CD4-positive, alpha-beta T cell treated with Interleukin-15 for 1 hour (primary cell): ENCODE measurements at places on chromosomes 5 and 9.

GRCh38 chr9:121681404-121681803, 30.0 kb downstream of the DAB2IP start:
- DNase-seq = no peak

DNA sequence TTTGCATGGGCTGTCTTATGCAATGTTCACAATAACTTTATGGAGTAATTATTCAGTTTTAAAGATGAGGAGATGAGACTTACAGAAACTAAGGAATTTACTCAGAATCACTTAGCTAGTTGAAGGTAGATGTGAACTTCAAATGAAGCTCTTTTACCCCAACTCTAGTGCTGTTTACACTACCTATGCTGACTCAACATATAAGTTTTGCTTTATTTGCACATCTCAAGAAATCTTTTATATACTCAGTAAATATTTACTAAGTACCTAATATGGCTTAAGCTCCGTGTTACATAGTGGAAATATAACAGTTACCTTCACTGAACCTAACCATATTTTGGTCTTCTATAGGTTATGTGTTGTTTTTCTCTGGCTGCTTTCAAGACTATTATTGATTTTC, 293.2 kb downstream of the ANXA1 start:
- DNase-seq = no peak

- no peak for DNase-seq
These were observed 293.8 kb downstream of the OSTF1 start for GRCh38 chr9:75382126-75382525.

GRCh38 chr5:101679816-101680215, 616.3 kb downstream of the SLCO4C1 start:
- DNase-seq = no peak

GRCh38 chr9:87227456-87227855, 270.2 kb upstream of the DAPK1 start:
- no peak for DNase-seq

DNA sequence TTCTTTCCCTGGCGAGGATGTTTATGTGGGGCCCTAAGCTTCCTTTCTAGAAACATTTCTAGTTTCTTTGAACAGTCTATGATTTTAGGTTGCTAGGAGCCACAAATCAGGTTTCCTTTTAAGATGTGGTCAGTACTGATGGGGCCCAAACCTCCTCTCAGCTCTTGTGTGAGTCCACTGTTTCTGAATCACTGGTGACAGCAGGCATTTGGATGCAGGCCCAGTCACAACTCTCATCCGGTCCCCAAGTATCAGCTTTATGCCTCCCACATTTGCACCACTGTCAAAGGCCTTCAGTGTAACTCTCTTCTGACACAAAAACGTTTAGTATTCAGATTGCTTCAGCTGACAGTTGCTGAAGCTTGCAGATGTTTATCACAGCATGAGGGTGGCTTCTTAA, 7.8 kb downstream of the DMRT2 start:
- no peak for DNase-seq

- no peak for DNase-seq
These were observed 20.4 kb upstream of the NTNG2 start for GRCh38 chr9:132141344-132141947.

DNA sequence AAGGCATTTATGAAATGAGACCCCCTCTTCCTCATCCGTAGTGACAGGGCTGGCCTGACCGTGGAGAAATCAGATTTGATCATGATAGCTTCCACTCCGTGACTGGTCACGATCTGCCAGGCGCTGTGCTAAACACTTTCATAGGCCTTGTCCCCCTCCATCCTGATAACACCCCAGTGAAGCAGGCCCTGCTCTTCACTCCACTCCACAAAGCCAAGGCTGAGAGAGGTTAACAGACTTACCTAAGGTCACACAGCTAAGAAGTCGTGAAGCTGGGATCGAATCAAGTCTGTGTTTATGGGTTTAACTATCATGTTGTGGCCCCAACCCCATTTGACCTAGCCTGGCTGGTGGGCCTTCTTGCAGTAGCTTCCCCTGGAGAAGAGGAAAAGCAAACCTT, 53.3 kb upstream of the IL17B start:
- no peak for DNase-seq

DNA sequence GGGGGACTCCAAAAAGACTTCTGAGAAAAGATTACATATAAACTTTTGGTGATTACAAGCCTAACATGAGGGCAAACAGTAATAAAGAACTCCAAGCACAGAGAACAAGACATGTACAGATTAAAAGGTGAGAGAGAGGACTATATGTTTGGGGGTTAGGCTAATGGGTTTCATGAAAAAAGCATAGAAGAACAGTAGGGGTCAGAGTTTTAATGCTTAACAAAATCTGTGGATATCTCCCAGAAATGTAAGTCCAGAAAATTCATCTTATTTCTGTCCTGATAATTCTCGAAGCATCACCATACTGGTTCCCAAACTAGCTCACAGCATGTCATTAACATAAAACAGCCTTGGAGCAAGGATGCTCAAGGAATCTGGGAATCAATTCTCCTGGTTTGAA, 137.2 kb downstream of the ARRDC3 start:
- no peak for DNase-seq

DNA sequence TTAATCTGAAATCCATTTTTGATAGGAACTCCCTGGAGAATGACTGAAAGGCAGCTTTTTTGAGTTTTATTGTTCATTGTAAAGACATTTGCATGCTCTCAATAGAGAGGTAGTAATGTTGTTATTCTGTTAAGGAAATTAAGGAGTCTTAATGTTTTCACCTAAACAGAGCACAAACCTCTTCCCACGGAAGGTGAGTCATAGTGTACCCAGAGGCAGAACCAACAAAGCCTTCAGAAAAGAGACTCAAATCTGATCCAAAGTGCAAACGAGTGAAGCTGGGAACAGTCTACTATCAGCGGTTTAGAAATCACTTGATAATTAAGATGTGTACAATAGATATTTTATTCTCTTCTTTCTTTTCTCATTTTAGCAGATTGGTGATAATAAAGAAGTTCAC, 470.5 kb downstream of the PLK2 start:
- no peak for DNase-seq
